Endodermal cell (in vitro differentiated cells): ENCODE measurements at places on chromosomes 3 and 15.

DNA sequence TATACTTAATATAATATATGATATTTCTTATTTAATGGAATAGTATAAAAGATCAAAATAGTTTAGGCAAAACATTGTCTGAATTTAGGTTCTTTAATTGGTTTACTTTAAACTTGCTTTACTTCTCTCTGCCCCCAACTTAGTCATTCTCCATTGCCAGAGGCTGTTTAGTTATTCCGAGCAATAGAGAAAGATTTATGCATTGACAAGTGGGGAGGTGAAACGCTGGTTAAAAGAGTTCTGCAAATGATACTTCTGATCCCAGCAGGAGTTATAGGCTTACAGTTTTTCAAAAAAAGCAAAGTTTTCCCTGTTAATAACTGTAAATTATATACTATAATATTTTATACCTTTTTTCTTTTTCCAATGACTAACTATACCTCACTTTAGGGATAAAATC is 145.4 kb downstream of the EPHA3 start:
- H3K27me3 ChIP-seq: no peaks in the 10 kb centered on the region
- DNase-seq: no peak
- H3K4me3 ChIP-seq: no peak overlapping the region
- no peak overlapping the region for H3K27ac ChIP-seq
- no peaks in the 10 kb centered on the region for H3K36me3 ChIP-seq

- H3K27me3 ChIP-seq: no peaks in the 10 kb centered on the region
- DNase-seq: peak; percentile 65
- no peaks in the 10 kb centered on the region for H3K4me1 ChIP-seq
- H3K36me3 ChIP-seq: no peaks in the 10 kb centered on the region
Measured at GRCh38 chr3:45214061-45214680, 11.9 kb downstream of the TMEM158 start.

GRCh38 chr3:156587760-156588069 is 32.8 kb upstream of the SSR3 start:
- H3K4me3 ChIP-seq: no peak overlapping the region
- no peaks in the 10 kb centered on the region for H3K36me3 ChIP-seq
- no peaks in the 10 kb centered on the region for H3K27me3 ChIP-seq
- H3K27ac ChIP-seq: no peak overlapping the region
- no peak for DNase-seq
- H3K4me1 ChIP-seq: no peaks in the 10 kb centered on the region

DNA sequence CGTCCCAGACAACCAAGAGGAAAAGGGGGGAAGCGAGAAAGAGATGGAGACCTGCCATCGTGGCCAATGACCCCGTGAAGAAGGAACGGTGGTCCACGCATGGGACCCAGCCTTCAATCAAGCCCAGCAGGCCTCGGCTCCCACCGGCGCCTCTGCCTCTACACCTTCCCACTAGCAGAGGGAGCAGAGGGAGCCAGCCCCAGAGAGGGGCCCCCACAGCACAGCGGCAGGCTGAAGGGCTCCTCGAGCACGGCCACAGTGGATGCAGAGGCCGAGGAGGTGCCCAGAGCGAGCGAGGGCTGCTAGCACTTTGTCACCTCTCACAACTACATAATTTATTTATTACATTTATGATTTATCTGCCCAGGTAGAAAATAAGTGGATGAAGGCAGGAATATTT is 68.4 kb upstream of the TOPAZ1 start:
- no peaks in the 10 kb centered on the region for H3K36me3 ChIP-seq
- no peaks in the 10 kb centered on the region for H3K27me3 ChIP-seq
- no peak overlapping the region for H3K4me3 ChIP-seq
- no peak for DNase-seq

DNA sequence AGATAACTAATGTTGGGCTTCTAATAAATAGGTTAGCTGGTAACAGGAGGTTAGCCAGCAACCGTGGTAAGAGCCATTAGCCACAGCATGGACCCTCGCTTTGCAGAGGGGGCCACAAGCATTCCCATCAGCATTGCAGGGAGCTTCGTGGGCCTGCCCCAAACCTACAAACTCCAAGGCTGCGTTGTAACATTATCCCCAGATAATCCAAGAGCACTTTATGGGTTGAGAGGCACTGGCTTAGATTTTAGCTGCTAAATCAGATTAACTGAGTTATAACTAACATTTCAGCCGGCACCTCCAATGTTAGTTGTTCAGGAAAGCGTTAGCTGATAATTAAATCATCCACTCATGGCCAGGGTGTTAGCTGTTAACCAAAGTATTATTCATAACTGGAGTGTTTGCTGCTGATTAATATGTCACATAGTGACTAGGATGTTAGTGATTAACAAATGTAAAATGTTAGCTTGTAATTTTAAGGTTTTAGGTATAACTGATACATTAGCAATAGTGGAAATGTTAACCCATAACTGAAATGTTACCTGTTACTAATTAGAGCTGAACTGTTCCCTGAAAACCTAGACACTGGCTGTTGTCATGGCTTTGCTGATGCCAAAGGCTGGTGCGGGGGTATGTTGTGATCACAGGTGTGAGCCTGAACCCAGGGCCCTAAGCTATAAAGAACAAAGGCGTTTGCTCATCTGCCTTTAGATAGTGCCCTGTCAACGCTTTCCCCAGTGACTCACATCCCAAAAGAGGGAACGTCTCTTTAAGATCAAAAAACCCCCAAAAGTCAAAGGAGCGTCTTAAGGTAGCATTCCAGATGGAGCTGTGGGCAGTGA is 56.2 kb downstream of the SLC6A6 start:
- no peaks in the 10 kb centered on the region for H3K27me3 ChIP-seq
- H3K4me3 ChIP-seq: no peak overlapping the region
- DNase-seq: no peak
- H3K36me3 ChIP-seq: peaks cover 19% of the 10 kb centered on the region

GRCh38 chr3:170420307-170420821 is 1.7 kb downstream of the CLDN11 start:
- H3K27me3 ChIP-seq: peaks cover 30% of the 10 kb centered on the region
- no peak overlapping the region for H3K27ac ChIP-seq
- H3K36me3 ChIP-seq: no peaks in the 10 kb centered on the region
- H3K4me3 ChIP-seq: no peak overlapping the region
- peaks cover 3% of the 10 kb centered on the region for H3K4me1 ChIP-seq

GRCh38 chr3:1092771-1093170 is at the start of gene CNTN6:
Gene CNTN6, plus strand, starts transcription at chr3:1093024. Its CDS starts 54,985 bp downstream, at chr3:1148009.
- no peak within 1 kb of the TSS for H3K4me3 ChIP-seq
- H3K27me3 ChIP-seq: no peaks in the 10 kb centered on the region
- no peak for DNase-seq
- peak within 1 kb of the TSS; percentile 59 for H3K27ac ChIP-seq
- H3K36me3 ChIP-seq: no peaks in the 10 kb centered on the region

DNA sequence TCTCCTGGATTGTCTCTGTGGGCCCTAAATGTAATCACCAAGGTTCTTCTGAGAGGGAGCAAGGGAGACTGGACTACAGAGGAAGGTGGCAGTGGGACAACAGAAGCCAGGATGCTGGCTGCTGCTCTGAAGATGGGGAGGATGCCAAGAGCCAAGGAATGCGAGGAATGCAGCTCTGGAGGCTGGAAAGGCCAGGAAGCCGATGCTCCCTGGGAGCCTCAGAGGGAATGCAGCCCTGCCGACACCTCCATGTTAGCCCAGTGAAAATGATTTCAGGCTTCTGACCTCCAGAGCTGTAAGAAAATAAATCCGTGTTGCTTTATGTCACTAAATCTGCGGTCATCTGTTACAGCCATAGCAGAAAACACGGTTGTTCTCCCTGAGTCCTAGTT is 44.1 kb downstream of the UMPS start:
- H3K4me1 ChIP-seq: peaks cover 22% of the 10 kb centered on the region
- H3K4me3 ChIP-seq: no peak overlapping the region
- peaks cover 91% of the 10 kb centered on the region for H3K36me3 ChIP-seq
- peak; percentile 90 for DNase-seq

DNA sequence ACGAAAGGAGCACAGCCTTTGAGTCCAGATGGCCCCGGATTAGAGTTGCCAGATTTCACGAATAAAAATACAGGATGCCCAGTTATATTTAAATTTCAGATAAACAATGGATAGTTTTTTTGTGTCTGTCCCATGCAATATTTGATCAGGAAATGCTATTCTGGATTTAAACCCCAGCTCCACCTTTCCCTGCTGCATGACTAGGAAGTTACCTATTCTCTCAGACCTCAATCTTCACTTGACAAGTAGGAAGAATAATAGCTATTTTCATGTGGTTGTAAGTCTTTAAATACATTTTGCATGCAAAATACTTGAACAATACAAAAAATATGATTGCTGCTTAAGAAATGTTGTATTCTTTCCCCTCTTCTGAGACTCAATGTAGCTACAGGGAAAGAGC is 125.3 kb upstream of the P2RY1 start:
- DNase-seq: no peak
- H3K4me1 ChIP-seq: peaks cover 6% of the 10 kb centered on the region
- no peak overlapping the region for H3K27ac ChIP-seq
- H3K27me3 ChIP-seq: no peaks in the 10 kb centered on the region
- no peaks in the 10 kb centered on the region for H3K36me3 ChIP-seq

DNA sequence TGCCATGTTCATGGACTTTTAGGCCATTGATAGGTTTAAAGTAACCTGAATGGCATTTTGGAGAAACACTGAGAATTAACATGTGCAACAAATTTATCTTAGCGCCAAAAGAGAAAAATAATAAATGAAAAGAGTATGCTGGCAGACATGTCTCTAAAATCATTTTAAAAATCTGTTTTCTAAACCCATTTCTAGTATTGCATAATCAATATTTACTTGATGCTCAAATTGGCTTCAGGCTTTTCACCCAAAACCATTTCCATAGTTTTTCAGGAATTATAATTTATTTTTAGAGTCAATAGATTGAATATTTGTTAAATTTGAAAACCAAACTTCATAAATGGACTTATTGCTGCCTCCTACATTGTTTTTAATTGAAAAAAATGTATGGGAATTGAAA is 423.0 kb downstream of the PLOD2 start:
- H3K4me3 ChIP-seq: no peak overlapping the region
- no peaks in the 10 kb centered on the region for H3K27me3 ChIP-seq
- H3K4me1 ChIP-seq: no peaks in the 10 kb centered on the region
- no peak for DNase-seq

DNA sequence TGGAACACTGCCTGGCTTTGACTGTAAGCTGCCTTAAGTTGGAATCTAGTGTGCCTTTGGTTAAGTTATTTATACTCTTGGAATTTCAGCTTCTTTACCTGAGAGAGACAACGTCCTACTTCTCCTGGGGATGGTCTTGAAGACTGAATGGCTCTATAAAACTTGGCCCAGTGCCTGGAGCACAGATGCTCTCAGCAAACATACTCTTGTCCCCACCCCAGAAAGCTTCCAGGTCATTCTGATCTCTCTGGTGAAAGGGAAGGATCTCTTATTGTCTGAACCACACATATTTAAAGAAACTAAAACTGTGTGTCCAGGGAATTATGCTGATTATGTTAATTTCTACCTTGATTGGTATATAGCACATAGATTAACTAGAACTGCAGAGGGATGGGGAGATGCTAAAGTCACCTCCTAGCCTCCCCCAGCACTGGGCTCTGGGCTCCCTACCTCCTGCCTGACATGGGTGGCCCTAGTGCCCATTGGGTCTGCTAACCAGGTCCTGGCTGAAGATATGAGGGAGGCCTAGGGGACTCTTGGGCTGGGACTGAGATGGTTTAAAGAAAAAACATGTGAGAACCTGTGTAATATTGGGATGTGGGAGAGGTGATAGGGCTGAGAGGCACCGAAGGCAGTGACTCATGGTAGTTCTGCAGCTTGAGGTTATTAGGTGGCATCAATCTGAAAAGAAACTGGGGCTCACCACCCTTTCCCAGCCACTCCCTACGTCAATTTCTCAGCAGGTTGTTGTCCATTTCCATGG is 171.0 kb downstream of the RPLP1 start:
- no peaks in the 10 kb centered on the region for H3K36me3 ChIP-seq
- H3K4me3 ChIP-seq: no peak overlapping the region
- peaks cover 13% of the 10 kb centered on the region for H3K27me3 ChIP-seq
- no peaks in the 10 kb centered on the region for H3K4me1 ChIP-seq

DNA sequence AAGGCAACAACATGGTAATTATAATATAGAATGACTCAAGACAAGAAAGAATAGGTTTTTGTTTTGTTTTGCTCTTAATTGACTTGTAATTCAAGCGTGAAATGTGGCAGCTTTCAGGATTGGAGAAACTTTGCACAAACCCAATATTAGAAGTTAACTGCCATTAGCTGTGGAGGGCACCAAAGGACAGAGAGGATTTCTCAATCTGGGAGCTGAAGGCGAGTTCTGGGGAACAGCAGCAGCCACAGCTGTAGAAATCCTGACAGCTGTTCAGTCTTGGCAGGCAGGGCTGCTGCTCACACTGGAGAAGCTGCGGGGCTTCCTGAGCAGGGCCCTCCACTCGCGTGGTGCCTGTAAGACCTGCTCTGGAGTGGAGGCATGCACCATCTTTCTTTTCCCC is 182.2 kb upstream of the IL12A start:
- no peaks in the 10 kb centered on the region for H3K27me3 ChIP-seq
- no peaks in the 10 kb centered on the region for H3K36me3 ChIP-seq

GRCh38 chr15:86061581-86061980 is 18.1 kb upstream of the AGBL1 start:
- no peak overlapping the region for H3K27ac ChIP-seq
- H3K27me3 ChIP-seq: no peaks in the 10 kb centered on the region
- no peaks in the 10 kb centered on the region for H3K36me3 ChIP-seq
- H3K4me1 ChIP-seq: peaks cover 8% of the 10 kb centered on the region
- H3K4me3 ChIP-seq: no peak overlapping the region

- peak overlapping the region; percentile 77 for H3K4me3 ChIP-seq
- no peaks in the 10 kb centered on the region for H3K4me1 ChIP-seq
- no peak for DNase-seq
- no peaks in the 10 kb centered on the region for H3K27me3 ChIP-seq
- H3K27ac ChIP-seq: no peak overlapping the region
Measured at GRCh38 chr3:123590685-123591450, 6.0 kb upstream of the HACD2 start.

- peaks cover 11% of the 10 kb centered on the region for H3K4me1 ChIP-seq
- no peak overlapping the region for H3K4me3 ChIP-seq
- H3K27ac ChIP-seq: no peak overlapping the region
- no peaks in the 10 kb centered on the region for H3K36me3 ChIP-seq
Measured at GRCh38 chr3:59250600-59250999, 200.8 kb upstream of the CFAP20DC start.

DNA sequence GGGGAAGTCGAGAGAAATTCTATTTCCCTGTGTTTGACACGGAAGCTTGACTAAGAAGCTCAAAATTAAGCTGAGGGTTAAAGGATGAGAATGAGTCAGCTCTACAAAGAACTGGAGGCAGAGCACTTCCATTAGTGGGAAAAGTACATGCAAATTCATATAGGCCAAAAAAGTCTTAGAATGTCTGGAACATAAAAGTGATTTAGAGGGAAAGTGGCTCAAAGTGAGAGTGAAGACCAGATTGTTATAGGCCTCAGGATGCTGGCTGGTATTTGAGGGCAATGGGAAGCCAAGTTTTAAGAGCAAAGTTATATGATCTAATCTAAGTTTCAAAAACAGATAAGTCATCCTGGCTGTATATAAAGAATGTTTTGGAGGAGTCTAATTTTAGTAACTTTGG is 857.3 kb downstream of the NAALADL2 start:
- no peak overlapping the region for H3K27ac ChIP-seq
- no peak overlapping the region for H3K4me3 ChIP-seq
- no peak for DNase-seq

- H3K4me1 ChIP-seq: peaks cover 5% of the 10 kb centered on the region
- H3K36me3 ChIP-seq: peaks cover 45% of the 10 kb centered on the region
- no peak for DNase-seq
- H3K27ac ChIP-seq: no peak overlapping the region
Measured at GRCh38 chr15:51874751-51875644, 45.5 kb downstream of the TMOD3 start.

GRCh38 chr3:69941439-69942176 is 57.9 kb upstream of the SAMMSON start:
- peaks cover 6% of the 10 kb centered on the region for H3K27me3 ChIP-seq
- no peak overlapping the region for H3K4me3 ChIP-seq
- no peaks in the 10 kb centered on the region for H3K4me1 ChIP-seq
- H3K27ac ChIP-seq: no peak overlapping the region
- H3K36me3 ChIP-seq: no peaks in the 10 kb centered on the region

GRCh38 chr15:64249406-64249805 is 86.6 kb upstream of the PPIB start:
- H3K4me3 ChIP-seq: no peak overlapping the region
- no peak for DNase-seq
- peaks cover 7% of the 10 kb centered on the region for H3K4me1 ChIP-seq
